ENCODE measurements at places on chromosomes 5 and 9. TPM values are rescaled to one million over a fixed set of nuclear protein-coding genes. Genes with fewer than 3 reads are reported as not detected.
A peak's percentile ranks its signal among the peaks of the same experiment; 100 is the strongest.

Gene PARP8
- 2.3 TPM for total RNA-seq

DNA sequence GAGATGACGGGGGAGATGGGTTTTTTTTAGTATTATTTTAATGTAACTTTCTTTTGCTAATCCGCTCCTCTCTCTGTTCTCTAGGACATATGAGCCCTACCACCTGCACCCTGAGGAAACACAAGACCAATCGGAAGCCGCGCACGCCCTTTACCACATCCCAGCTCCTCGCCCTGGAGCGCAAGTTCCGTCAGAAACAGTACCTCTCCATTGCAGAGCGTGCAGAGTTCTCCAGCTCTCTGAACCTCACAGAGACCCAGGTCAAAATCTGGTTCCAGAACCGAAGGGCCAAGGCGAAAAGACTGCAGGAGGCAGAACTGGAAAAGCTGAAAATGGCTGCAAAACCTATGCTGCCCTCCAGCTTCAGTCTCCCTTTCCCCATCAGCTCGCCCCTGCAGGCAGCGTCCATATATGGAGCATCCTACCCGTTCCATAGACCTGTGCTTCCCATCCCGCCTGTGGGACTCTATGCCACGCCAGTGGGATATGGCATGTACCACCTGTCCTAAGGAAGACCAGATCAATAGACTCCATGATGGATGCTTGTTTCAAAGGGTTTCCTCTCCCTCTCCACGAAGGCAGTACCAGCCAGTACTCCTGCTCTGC, 4.8 kb downstream of the MSX2 start:
- no peak for DNase-seq

GRCh38 chr9:93579711-93580516, 3.5 kb downstream of the PHF2 start:
- no peak for DNase-seq

Gene RORB
- not detected for total RNA-seq

Gene CARTPT
- total RNA-seq, result not detected

Gene SEMA5A
- total RNA-seq, result 1.4 TPM

GRCh38 chr5:56631719-56632118, 183.6 kb upstream of the MAP3K1 start:
- DNase-seq, result no peak

DNA sequence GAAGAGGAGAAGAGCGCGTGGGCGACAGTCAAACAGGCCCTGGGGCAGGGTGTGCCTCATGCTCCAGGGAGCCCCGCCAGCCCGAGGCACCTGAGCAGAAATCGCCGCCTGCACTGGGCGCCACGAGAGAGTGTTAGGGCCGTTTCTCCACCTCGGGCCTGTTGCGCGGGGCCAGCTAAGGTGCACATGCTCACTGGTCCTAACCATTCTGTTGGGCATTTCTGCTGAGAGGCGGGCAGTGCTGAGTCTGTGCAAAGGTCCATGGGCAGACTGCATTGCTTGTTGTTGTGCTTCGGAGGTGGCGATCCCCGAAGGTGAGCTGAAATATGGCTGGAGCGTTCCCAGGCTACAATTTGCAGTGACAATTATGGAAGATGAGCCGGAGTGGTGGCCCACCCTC, 367.8 kb upstream of the SPATA31A5 start:
- no peak for DNase-seq

- DNase-seq, result no peak
Measured at GRCh38 chr9:6924149-6924548, 166.4 kb downstream of the KDM4C start.

Gene CMBL
- total RNA-seq, result 66.5 TPM

Gene PRSS3
- total RNA-seq, result not detected

- DNase-seq, result no peak
Measured at GRCh38 chr9:2816476-2817141, 27.3 kb downstream of the PUM3 start.

DNA sequence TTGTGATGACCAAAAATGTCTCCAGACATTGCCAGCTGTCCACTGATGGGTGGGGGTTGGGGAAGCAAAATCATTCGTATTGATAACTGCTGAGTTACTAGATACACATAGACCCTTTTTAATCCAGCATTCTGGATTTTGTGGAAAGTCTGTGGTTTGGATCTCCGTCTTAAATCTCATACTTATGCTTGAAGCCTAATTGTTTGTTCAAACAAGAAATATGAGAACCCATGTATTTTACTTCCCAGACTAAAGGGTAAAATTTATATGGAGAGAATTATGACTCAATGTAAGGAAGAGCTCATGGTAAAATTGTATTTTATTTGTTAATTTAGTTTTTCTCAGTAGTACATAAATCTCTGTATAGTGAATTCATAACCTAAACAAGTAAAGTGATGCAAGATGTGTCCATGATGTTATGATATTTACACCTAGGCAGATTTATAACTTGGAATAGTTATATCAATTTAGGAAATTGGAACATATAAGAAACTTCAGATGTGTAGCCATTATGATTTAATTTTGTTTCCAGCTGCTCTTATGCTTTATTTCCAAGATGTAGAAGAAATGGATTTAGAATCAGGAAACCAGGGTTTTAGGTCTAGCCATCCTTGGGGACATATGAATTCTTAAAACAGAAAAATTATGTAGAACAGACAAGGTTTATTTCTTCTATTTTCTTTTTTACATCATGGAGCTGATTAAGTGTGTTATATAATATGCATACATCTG, 4.5 kb upstream of the OGN start:
- DNase-seq, result no peak

Gene ARL14EPL
- total RNA-seq, result not detected

Gene SHOC1
- not detected for total RNA-seq

Gene HTR1A
- not detected for total RNA-seq

DNA sequence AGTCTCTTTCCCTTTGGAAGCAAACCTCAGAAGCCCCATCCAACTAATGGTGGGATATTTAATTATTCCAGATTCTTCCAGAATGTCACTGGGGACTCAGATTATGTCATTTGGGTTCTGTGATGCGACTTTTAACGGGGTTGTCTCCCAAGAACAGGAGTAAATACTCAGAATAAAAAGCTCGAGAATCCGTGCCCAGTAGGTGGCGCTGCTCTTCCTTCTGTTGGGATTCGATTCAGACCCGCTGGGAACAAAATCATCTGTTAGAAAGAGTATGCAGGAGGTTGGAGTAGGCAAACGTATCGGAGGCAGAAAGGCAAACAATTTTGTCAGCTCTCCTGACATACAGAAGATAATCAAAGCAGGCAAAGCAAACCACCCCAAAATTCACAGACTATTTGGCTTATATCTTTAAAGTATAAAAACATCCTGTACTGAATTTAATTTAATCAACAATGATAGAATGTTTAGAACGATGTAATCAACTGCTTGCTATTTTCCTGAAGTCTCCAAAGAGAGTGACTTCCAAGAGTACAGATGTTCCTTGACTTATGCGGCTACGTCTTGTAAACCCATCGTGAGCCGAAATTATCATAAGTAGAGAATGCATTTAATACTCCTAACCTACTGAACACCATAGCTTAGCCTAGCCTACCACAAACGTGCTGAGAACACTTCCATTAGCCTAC, 169.8 kb upstream of the RAI14 start:
- DNase-seq, result peak; percentile 69

DNA sequence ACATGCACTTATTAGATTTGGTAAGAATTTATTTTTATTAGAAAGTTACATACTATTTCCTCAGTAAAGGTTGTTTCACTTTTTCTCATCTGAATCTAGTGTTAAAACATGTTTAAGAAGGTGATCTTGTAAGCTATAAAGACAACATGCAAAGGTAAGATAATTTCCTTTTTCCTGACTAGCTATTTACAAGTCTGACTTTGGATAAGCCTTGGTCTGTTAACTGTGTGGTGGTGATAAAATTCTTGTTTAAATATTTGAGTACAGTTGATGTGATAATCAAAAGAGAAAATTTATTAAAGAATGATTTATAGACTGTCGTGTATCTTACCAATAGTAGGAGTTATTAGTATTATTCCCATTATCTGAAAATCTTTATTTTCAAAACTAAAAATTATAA, 36.9 kb upstream of the GPR21 start:
- DNase-seq, result no peak

Gene CDX1
- total RNA-seq, result not detected

- DNase-seq, result no peak
Measured at GRCh38 chr5:174231956-174232487, 186.5 kb downstream of the NSG2 start.

Gene SLC45A2
- 0.24 TPM for total RNA-seq

DNA sequence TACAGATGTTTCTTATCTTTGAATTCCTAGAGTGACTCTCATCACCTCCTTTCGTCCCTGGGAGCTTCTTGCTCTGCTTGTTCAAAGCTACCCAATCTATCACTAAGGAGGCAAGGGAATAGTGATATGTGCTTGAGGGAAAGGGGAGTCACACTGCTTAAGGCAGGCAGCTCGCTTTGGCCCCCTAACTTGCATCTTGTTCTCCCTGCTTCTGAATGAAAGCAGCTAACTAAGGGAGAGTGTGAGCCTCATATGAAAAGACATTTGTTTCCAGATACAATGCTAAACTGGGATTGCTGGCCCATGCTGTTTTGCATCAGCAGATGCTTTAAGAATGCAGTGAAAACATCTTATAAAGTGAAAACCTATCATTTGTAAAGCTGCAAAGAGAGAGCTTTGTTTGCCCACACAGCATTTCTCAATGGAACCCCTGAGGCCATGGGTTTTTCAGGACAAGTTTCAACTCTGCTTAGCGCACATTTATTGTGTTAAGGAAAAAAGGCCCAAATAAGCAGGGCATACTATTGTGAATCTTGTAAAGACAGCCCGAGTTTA, 367.9 kb upstream of the ADAMTSL1 start:
- DNase-seq, result no peak

DNA sequence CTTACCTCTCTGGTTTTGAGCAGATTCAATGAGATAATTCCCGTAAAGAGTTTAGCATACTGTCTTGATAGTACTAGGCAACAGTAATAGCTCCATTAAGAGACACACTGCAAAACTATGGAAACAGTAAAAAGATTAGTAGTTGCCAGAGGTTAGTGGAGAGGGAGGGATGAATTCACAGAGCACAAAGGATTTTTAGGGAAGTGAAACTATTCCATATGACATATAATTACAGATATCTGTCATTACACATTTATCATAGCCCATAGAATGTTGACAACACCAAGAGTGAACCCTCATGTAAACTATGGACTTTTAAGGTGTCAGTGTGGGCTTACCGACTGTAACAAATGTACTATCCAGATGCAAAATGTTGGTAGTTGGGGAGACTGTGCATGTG, 176.4 kb upstream of the PLCXD3 start:
- no peak for DNase-seq

Gene ATP6V1G1
- 97.4 TPM for total RNA-seq

Gene DAB2
- 13.5 TPM for total RNA-seq

DNA sequence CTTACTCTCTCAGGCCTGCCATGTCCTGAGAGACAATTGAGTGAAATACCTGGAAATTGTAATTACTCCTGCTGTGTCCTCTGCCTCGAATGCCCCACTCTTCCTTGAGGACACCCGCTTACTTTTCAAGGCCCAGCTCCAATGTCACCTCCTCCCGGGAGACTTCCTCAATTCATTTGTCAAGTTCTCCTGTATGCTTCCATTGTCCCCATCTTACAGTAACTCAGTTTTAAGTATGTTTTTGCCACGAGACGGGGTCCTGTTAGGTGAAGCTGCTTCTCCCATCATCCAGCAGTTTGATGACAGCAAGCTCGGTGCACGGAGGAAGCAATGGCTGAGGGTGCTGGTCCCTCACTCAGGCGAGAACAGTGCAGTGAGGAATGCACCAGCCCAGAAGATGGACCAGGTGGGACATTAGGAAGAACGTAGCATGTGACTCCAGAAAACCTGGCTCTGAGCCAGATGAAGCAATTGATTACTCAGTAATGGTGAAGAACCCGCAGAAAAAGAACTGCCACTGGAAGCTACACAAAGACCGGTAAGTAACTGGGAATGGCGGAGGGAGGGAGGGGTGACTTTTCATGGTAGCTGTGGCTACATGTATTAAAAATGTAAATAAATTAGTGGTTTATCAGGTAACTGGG, 274.8 kb downstream of the DENND1A start:
- no peak for DNase-seq

DNA sequence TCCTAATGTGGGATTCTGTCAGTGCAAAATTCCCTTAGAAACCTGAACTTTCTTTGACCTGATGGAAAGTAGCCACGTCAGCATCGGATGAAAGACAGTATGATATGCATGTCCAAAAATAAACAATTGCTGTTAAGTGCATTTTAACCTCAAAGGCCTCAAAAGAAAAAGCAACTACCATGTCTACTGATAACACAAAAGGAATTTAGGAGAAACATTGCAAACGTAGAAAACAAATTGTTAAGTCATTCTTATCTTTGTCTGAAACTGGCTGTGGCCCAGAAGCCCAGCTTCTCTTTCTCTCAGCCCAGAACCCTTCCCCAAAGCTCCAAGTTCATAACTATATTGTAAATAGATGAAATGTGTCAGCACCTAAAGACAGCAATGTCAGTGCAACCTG, 11.1 kb upstream of the LHFPL2 start:
- DNase-seq, result no peak

Gene DBH
- total RNA-seq, result 0.06 TPM

DNA sequence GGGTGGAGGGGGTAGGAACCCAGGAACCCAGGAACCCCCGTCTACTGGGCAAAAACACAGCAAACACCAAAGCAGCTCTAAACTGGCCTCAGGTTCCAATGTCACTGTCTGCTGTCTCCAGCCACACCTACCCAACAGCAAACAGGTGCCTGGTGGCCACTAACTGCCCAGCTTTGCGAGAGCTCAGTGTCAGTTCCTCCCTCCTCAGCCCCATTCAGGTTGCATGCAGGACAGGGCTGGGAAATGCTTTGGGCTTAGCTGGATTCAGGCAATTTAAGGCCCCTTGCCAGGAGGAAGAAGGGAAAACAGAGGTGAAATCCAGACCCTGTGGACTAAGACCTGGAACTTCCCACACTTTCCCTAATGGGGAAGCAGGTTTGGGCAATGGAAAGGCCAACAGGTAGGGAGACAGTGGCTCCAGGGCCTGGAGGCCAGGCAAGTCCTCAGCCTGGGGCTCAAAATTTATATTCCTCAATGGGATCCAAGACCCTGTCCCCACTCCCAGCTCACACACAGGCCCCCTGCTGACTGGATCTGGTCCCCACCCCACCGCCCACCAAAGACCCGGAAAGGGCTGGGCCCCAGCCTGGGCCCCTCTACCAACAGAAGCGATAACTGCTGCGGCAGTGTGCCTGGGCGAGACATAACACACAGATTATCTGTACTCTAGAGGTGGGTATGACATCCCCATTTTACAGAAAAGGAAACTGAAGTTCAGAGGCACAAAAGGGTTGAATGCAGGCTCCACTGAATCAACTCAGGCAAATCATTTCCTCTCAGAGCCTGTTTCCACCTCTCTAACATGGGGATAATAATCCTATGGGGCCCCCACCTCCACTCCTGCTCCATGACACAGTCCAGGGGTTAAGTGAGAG, 3.5 kb downstream of the EEIG1 start:
- DNase-seq, result peak; percentile 39

GRCh38 chr9:38085308-38085707, 16.3 kb upstream of the SHB start:
- DNase-seq, result no peak

- DNase-seq, result peak; percentile 82
Measured at GRCh38 chr9:128724744-128725211, 851 bp upstream of the ZDHHC12 start.

Gene CDC25C
- not detected for total RNA-seq
